HCEC 1CT (cell line): ENCODE measurements at places on chromosomes 3 and 15.
A peak's percentile ranks its signal among the peaks of the same experiment; 100 is the strongest.

GRCh38 chr15:75309711-75310110, 26.2 kb upstream of the COMMD4 start:
- no peak for DNase-seq

DNA sequence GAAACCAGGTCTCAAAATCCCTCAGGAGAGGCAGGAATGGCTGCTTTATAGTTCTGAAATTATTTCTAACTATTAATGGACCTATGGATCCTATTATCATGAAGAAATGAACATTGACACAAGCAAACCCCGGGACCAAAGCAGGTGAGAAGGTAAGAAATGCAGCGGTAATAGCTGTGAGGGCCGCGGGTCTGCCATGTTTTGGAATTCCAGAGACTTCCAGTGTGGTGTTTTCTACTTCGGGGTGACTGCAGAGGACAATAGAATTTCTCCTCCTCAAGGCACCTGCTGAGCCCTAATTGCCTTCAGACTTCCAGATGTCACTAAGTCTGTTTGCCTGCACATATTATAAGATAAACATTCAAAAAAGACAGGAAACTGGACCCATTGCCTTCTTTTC, 437.4 kb downstream of the GABRG3 start:
- DNase-seq, result no peak

DNA sequence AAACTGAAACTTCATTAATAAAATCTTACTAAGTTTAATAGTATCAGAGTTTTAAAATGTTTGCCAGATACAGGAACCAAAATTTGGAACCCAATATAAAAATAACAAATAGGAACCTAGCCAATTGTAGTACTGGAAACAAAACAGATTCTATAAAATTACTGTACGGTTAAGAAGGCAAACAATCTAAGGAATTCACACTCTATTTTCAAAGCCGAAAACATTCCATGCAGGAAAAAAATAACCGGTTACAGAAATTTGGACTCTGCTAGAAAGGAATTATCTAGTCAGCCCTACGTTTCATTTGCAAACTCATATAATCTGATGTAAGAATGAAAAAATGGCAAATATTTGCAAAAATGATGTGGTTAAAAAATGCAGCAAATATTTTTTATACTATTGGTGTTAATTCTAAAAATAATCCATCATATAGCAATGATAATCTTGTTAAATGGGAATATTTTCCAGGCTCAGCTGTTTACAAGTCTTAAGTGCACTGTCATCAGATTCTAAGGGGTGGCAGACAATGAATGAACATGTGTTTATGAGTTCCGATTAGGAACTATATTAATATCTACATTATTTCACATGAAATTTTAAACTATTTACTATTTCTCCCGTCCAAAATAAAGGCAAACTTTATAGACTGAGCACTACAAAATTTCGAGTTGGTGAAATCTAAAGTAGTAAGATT, 58.1 kb downstream of the DCBLD2 start:
- no peak for DNase-seq

DNA sequence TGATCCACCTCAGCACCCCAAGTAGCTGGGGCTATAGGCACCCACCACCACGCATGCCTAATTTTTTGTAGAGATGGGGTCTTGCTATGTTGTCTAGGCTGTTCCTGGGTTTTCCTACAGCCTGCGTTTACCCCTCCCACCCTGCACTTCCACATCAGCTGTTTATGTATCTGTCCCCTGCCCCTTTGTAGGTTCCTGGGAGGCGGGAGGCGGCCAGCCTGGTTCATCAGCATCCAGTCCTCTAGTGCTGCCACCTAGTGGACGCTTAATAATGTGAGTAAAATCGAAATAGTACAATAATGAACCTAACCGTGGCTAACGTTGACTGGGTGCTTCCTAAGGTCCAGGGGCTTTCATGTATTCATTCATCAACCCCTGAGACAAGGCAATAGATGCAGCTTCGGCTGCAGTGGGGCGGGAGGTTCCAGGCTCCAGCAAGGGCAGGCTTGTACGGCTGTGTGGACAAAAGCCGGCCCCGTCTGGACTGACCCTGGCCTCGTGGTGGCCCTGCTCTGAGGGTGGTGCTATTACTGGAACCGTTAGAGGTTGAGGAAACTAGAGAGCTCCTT, 1.2 kb upstream of the LCTL start:
- DNase-seq, result peak; percentile 63

GRCh38 chr3:78895528-78895927, 872.3 kb downstream of the ROBO1 start:
- DNase-seq, result peak; percentile 30
